ENCODE measurements at places on chromosomes 16 and 17. TPM values are rescaled to one million over a fixed set of nuclear protein-coding genes. Genes with fewer than 3 reads are reported as not detected.

GRCh38 chr17:30808785-30809286 is 15.7 kb downstream of the CRLF3 start:
- no peak for DNase-seq

DNA sequence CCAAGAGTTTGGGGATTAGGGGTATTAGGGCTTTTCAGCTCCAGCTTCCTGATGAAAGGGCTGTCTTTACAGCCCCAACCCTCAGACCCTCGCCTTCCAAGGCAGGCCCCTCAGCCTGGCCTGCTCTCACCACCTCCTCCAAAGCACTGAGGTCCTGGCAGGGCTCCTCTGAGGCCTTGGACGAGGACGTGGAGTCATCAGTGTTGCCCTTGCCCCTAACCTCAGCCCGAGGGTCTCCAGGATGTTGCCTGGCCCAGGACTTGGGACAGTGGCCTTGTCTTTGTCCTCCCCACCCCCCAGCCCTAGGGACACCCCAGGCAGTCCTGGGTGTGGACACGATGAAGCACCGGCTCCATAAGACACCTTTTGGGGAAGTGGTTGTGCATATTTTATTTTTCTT is 28.2 kb downstream of the B9D1 start:
- no peak for DNase-seq

Gene RAB37
- 19.0 TPM for total RNA-seq

Gene UTS2R
- not detected for total RNA-seq

Gene C16orf74
- total RNA-seq, result 2.1 TPM

All from CD4-positive, alpha-beta T cell (primary cell).